ENCODE measurements at places on chromosomes 4 and X.

DNA sequence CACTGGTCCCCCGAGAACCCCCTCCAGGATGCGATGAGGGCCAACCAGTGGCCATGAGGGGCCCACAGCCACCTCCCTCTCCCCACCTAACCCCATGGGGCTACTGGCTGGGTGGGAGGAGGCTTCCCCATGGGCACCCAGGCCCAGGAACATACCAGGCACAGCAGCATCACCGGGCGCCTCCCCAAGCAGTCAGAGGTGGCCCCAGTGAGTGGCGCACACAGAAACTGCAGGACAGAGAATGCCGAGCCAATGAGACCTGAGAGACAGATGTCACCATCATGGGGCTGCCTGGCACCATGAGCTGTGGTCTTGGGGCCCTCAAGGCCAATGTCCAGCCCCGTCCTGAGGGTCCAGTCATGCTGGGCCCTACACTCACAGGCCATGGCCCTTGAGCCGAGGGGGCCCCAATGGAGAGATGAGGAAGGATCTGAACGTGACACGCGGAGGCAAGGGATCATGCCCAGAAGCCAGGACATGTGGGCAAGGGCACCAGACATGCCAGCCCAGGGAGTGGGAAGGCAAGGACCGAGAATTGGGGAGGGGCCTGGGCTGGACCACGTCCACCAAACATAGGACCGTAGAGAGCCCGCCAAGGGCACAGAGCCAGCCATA is 30.1 kb downstream of the NOP14 start:
- DNase-seq = no peak

DNA sequence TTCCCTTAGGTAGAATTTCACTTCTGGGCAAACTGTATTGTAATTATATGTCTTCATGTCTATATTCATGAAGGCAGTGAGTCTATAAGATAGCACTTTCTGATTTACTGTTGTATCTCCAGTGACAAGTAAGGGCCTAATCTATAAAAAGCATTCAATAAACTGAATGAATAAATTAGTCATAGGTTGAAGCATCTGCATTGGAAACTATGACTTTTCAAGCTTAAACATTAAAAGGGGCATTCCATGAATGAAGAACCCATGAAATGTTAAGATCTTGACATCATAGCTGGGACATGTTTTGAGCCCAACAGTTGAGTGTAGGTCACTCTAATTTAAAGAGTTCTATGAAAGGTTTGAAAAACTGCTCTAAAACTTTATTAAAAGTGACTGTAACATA is 159.3 kb upstream of the LCORL start:
- DNase-seq = no peak

GRCh38 chrX:49992853-49993252 is 70.5 kb downstream of the CLCN5 start:
- DNase-seq = no peak

- no peak for DNase-seq
Measured at GRCh38 chr4:173685165-173685830, 155.3 kb upstream of the HAND2 start.

DNA sequence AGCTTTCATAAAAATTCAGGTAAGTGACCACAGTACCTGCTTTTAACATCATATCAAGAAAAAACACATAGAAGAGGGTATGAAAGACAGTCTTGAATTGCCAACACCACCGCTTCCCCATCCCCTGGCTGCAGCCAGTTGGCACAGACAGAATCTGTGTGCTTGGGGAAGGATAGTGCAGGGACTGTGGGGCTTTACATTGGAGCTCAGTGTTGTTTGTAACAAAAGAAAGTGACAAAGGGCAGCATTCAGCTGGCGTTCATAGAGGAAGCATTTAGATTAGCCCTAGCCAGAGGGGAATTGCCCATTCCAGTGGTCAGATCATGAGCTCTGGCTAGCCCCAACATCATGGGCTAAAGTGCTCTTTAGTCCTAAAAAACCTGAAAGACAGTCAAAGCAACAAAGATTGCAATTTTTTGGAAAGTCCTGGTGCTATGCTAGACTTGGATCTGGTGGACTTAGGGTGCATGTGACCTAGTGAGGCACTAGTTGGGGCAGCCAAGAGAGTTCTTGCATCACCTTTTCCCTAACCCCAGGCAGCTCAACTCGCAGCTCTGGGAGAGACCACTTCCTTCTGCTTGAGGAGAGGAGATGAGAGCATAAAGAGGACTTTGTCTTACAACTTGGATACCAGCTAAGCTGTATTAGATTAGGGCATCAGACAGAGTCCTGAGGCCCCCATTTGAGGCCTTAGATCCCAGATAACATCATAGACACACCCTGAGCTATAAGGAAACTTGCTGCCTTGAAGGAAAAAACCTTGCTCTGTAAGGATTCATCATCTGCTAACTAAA is 1602.4 kb upstream of the ADGRL3 start:
- DNase-seq = no peak

GRCh38 chrX:84258708-84259107 is 70.7 kb upstream of the RPS6KA6 start:
- DNase-seq = no peak

DNA sequence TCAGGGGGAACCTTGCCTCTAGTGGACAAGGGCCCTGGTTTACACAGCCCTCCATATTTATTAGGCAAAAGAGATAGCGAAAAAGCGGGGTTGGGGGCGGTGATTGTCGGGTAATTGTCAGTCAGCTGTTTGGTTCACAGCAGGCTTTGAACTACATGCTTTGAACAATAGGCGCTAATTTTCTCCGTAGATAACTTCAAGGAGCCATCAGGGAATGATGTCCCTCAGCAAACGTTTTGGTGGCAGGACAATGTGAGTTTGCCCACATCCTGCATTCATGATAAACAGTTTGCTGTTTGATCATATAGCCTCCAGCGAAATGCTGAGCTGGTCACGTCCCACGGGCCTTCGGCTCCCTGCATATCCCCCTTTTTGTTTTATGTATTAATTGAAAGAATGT is 65.2 kb downstream of the KANTR start:
- no peak for DNase-seq

DNA sequence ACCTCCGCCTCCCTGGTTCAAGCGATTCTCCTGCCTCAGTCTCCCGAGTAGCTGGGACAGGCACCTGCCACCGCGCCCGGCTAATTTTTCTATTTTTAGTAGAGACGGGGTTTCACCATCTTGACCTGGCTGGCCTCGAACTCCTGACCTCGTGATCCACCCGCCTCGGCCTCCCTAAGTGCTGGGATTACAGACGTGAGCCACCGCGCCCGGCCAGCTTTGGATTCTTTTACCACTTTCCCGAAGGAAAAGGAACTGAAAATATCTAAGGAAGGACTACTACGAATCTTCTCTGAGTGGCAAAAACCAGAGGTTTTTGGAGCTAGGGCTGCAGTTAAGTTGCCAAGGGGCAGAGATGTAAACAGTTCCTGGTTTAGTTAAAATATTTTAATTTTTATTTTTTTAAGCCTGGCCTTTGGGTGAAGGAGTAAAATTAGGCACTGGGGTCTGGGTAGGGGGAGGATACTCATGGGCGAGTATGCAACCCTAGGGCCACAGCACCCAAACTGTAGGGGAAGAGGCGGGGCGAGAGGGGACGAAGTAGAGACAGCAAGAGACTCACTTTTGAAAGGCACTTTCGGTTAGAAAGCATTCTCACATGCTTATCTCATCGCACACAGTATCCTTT is 525 bp upstream of the CISD2 start:
- no peak for DNase-seq

GRCh38 chrX:119477812-119478232 is 9.6 kb downstream of the SLC25A5 start:
- no peak for DNase-seq

DNA sequence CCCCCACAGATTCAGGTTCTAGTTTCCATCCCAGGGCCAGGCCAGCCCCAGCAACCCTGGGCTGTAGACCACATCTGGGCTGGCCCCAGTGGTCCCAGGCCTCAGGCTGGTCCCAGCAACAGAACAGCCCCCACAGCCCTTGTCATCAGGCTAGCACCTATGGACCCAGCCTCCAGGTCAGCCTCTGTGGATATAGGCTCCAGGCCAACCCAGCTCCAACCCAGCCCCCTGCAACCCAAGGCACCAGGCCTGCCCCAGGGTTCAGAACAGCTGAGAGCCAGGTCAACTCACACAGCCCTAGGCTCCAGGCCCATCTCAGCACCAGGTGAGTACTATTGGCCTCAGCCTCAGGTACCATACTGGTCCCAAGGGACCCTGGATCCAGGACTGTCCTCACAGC is 155.3 kb downstream of the PWWP3B start:
- DNase-seq = no peak

GRCh38 chrX:40947276-40947675 is 138.0 kb upstream of the USP9X start:
- no peak for DNase-seq

DNA sequence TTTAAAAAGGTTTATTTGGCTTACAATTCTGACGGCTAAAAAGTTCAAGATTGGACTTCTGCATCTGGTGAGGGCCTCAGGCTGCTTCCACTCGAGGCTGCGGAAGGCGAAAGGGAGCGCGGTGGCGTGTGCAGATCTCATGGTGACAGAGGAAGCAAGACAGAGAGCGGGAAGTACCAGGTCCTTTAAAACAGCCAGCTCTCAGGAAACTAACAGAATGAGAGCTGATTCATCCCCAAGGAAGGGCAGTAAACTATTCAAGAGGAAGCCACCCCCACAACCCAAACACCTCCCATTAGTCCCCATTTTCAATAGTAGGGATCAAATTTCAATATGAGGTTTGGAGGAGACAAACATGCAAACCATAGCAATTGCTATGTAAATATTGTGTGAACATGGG is 2144.2 kb upstream of the AGA start:
- DNase-seq = no peak

GRCh38 chr4:98617358-98618047 is 40.9 kb downstream of the TSPAN5 start:
- DNase-seq = no peak

GRCh38 chrX:103918050-103918449 is 44.4 kb upstream of the TMSB15B start:
- peak; percentile 56 for DNase-seq

DNA sequence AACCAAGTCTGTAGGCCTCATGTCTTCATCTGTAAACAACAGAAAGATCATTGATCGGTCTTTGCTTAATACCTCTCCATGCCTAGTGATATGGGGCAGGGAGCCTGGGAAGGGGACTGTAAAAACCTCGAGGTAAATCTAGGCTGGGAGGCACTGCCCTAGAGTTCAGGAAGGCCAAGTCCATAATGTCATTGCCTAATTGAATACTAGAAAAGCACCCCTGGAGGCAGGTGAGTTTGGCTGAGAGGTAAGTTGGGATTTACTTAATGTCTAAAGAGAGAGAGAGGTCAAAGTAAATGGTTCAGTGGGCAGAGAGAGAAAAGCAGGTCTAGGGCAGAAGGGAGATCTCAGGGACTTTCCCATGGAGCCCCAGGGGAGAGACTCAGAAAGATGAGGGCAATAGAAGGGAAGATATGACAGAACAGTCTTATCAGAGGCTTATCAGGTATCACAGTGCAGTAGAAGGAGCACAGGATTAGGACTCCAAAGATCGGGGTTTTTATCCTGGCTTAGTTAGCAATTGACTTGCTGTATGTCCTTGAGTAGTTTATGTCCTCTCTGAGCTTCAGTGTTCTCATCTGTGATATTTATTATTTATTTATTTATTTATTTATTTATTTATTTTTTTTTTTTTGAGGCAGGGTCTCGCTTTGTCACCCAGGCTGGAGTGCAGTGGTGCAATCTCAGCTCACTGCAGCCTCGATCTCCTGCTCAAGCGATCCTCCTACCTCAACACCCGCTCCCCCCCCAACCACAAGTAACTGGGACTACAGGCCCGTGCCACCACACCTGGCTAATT is 85.2 kb downstream of the SLC16A2 start:
- DNase-seq = no peak

DNA sequence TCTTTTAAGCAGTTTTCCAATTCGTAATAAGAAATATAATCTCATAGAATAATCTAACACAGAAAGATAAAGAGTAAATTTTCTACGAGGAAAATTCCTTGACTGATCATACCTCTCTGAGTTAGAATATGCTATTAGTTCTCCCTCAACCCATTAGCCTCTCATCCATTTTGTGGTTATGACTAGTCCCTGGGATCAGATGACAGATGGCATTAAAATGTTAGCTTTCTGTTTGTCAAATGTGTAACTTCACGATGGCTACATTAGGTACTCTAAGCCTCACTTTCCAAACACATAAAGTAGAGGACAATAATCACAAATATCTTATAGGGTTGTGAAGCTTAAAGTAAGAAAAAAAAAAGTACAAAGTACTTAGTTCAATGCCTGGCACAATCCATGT is 112.2 kb downstream of the ZAR1 start:
- DNase-seq = no peak

DNA sequence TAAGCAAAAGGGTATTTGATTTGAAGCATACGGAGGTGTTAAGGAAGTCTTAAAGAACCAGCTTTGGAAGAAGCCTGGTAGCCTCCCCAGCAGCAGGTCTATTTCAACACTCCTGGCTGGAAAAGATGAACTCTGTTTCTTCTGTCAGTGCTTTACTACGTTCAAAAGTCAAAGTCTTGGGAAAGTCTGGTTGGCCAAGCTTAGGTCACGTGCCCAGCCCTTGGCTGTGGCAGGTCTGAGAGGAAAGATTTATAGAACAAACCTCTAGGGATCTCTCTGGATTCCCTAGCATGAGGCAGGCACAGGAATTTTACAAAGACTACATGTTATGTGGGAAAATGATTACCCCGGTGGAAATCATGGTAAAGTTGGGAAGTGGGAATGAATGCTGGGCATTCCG is 8.6 kb upstream of the ARHGAP10 start:
- no peak for DNase-seq

DNA sequence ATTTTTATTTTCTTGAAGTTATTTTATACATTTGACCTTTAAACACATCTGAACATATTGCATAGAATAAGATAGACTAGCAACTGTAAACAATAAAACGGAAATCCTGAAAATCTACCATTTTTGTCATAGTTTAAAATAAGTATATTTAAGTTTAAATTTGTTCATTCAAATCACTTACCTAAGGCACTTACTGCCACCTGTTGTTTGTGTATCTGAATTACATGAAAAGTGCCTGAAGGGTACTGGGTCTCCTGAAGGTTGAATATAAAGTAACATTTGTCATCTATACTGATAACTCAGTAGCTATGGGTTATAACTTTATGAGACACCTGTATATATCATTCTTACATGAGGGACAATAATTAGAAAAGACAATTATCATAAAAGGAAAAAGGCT is 38.6 kb downstream of the TRPC5 start:
- no peak for DNase-seq

DNA sequence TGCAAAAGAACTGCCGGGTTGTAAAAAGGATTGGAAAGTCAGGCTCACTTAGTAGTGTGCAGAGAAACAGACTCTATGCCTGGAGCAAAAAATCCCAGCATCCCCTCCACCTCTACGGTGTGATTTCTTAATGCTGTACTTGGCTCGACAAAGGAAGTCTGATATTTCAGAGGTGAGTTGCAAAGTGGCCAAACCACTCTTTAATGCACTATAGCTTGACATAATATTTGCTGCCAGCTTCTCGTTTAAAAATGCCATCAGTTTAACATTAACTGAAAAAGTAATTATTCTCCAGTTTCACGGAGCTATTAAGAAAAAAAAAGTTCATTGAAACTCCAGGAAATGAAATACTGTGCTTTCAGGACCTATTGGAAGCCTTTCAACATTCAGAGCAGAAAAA is 448.3 kb upstream of the ZFP42 start:
- no peak for DNase-seq

GRCh38 chr4:47703956-47704355 is 133.9 kb downstream of the CORIN start:
- DNase-seq = no peak

All from CD4-positive, alpha-beta T cell (primary cell).